ENCODE measurements at places on chromosomes 4 and X. TPM values are rescaled to one million over a fixed set of nuclear protein-coding genes. Genes with fewer than 3 reads are reported as not detected.

The NR0B1 gene
- polyA plus RNA-seq, result not detected

The SYP gene
- polyA plus RNA-seq, result 0.69 TPM

The OCIAD1 gene
- polyA plus RNA-seq, result 145 TPM

The LAS1L gene
- polyA plus RNA-seq, result 11.2 TPM

The UBE2K gene
- polyA plus RNA-seq, result 66.8 TPM
